MG63 (cell line): ENCODE measurements at places on chromosomes 1 and 21. TPM values are rescaled to one million over a fixed set of nuclear protein-coding genes. Genes with fewer than 3 reads are reported as not detected.

- peak; percentile 91 for DNase-seq
Measured at GRCh38 chr1:225746361-225747179, 31.1 kb upstream of the SRP9 start.

- DNase-seq: no peak
Measured at GRCh38 chr1:229094476-229095311, 176.2 kb upstream of the RAB4A start.

- no peak for DNase-seq
Measured at GRCh38 chr21:38256599-38257302, at the start of gene KCNJ15. Gene KCNJ15, plus strand, starts transcription at chr21:38256991. Its CDS starts 42,271 bp downstream, at chr21:38299262.

- no peak for DNase-seq
Measured at GRCh38 chr1:78291418-78291817, 199.4 kb upstream of the PTGFR start.

GRCh38 chr1:36091141-36091540 is 2.4 kb downstream of the ADPRS start:
- DNase-seq: no peak

GRCh38 chr1:112504661-112505399 is 3.9 kb upstream of the WNT2B start:
- no peak for DNase-seq

DNA sequence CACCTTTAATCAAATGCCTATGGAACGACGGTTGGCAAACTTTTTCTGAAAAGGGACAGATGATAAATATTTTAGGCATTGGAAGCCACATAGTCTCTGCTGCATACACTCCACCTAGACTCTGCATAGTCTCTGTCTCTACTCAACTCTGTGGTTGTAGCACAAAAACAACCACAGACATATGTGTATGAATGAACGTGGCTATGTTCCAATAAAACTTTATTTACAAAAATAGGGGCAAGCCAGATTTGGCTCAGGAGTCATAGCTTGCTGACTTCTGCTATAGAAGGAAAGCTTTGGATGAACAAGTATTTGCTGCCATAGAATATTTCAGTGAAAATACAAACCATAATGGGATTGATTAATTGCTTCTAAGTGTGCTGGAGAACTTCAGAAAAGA is 37.5 kb upstream of the ADORA3 start:
- DNase-seq: no peak

GRCh38 chr1:216929870-216930582 is 206.8 kb upstream of the ESRRG start:
- DNase-seq: no peak

- DNase-seq: no peak
Measured at GRCh38 chr1:216119600-216119999, 303.6 kb downstream of the USH2A start.

- DNase-seq: no peak
Measured at GRCh38 chr1:67573311-67573872, 111.6 kb upstream of the GADD45A start.

DNA sequence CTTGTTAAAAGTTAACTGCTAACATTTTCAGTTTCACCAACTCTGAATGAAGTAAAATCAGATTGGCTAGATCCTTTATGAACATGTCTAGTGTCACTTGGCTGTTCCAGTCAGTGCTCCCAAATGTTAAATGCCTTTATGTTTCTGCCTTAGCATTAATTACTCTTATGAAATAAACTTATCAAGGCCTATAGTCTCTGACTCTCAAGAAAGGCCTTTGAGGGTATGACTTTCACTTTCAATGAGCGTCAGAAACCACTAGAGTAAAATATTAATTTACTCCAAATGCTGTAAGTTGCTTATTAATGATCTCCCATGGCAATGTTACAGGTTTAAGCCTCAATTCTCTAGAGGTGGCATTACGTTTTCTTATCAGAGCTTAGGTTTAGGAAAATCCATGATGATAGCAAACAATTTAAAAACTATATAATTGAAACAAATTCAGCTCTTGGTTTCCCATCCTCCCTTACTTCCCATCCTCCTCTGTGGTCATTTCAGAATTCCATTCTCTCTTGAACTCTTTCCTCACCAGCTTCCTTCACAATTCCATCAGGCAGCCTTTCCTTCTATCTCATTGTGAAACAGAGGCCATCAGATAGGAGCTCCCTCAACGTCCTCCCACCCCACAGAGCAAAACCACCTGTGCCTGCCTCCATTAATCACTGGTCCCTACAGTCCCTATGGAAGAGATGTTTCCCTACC is 108.6 kb upstream of the COP1 start:
- DNase-seq: no peak

- DNase-seq: peak; percentile 93
Measured at GRCh38 chr1:33342041-33342723, 21.3 kb upstream of the A3GALT2 start.

DNA sequence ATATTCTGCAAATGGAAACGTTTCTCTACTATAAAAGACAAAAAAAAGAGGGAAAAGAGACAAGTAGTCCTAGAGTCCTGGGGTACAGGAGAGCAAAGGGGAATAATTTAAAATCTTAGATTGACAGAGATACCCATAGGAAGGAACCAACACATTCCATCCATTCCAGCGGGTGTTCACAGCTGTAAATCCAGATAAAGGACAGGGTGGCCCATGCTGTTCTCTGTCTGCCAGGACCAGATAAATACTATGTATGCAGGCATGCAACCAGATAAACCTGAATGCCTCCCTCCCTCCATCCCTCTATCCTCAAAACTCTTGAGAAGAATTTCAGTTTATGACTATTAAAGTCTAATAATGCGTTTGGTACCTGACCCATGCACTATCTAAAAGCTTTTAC is 131.8 kb downstream of the PTPN14 start:
- DNase-seq: no peak

- no peak for DNase-seq
Measured at GRCh38 chr21:38455403-38455802, 42.9 kb downstream of the ERG start.

- DNase-seq: no peak
Measured at GRCh38 chr1:13595411-13595810, 11.8 kb downstream of the PDPN start.

DNA sequence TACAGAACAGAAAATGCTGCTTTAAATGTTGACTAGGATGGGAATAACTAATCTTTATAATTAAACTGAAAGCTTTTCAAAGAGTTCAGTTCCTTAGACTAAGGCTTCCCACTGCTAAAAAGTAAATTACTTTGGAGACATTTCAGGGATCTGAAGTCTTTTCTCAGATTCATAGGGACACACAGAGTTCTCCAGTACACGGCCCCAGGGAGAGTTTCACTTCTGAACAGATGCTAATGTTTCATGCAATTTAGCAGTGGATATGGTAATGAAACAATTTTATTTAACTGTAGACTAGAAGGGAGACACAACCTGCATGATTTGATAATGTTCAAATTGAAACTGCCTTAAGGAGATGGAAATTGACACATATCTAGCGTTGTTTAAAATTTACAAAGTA is 1282.6 kb downstream of the NCAM2 start:
- no peak for DNase-seq

DNA sequence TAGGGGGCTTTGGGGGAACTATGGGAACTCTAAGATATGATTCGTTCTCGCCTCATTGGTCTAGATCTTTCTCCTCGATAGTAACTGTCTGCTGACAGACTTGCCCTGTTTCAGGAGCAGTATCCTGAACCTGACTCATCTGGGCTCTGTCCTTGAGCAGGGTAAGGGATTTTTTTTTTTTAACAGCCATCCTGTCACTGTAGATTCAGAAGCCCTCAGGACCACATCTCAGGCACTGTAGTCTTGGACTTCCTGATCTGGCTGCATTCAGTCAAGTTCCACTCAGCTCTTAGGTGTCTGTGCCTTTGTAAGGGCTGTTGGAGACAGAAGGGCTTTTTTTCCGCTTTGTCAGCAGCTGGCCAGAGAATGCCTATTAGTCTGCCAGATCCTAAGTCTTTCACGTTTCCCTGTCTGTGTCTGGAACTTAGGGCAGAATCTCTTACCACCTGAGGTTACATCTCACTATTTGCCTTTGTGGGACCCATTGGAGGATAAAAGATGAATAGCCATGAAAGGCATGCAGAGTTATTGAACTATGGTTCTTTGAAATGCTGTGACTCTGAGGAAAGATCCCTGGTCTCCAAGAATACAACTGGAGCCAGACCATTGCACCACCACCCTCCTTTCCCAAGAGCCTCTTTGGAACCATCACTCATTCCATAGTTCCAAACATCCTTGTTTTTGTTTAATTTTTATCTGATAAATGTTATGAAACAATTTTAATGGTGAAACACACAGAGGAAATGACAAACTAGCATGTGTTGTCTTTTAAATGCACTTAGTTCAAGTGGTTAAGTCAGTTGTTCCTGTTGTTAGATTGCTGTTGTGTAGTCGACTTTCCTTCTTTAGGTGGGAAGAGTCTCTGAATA is 49.7 kb upstream of the MACF1 start:
- DNase-seq: peak; percentile 61

- DNase-seq: peak; percentile 99
Measured at GRCh38 chr1:93738075-93738622, 56.5 kb upstream of the BCAR3 start.

DNA sequence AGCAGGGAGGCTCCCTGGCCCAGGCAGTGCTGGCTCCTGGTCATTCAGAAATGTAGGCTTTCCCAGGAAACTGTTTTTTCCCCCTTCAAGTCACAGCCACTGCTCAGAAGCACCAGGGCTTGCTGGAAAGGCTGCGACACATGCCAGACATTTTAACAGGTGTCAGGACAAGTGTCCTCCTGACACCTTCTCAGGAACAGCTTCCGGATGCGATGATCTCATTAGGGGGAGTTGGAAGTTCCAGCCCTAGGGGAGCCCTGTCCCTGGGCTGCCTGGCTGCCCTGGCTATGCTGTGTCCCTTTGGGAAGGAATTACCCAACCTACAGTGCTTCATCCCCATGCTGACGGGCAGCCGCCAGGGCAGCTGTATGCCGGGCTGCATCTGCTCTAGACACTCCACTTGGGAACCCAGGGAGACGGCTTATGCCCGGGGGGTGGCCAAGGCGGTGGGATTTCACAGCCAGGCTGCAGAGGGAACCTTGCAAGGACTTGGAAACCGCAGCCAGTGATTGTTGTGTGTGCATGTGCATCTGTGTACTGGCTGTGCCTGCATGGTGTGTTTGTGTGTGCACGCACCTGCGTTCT is 41.8 kb downstream of the AJAP1 start:
- DNase-seq: no peak

GRCh38 chr1:79792219-79792930 is 785.8 kb upstream of the ADGRL4 start:
- no peak for DNase-seq

DNA sequence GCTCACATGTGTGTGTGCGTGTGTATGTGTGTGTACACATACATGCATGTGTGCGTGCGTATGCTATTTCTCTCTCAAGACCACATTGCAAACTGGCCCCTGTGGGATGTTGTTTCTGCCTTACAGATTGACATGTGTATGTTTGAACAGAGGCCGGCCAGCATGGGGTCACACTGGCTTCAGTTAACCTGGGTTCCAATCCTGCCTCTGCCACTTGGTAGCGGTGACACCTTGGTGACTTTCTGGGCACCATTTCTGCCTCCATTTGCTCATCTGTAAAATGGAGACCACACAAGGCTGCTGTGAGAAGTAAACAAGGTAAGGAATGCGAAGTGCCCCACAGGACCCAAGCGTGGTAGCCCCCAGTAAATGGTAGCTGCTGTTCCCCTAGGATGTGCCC is 51.7 kb downstream of the TCP10L start:
- no peak for DNase-seq

DNA sequence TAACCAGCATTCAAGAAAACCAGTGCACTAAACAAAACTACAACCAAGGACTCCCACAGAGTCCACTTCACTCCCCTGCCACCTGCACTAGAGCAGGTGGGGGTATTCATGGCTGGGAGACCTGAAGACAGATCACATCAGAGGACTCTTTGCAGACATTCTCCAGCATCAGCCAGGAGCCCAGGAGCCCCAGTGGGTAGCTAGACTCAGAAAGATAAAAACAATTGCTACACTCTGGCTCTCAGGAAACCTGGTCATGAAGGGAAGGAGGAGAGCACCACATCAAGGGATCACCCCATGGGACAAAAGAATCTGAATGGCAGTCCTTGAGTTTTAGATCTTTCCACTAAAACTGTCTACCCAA is 472.1 kb downstream of the PLPP3 start:
- no peak for DNase-seq

DNA sequence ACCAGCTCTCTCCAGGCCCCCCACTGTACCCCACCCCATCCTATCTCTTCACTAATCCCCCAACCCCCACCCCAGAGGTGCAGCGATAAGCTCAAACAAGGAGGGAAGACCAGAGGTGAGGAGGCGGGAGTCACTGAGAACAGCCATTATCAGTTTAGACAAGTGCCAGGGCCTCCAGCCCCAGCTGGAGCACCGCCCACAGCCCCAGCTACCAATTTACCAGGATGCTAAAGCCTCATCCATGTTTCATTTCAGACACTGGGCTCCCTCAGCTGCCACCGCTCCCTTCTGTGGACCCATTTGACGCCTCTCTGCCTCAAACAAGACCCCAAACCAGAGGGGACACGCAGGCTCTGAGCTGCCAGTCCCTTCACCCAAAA is 80.6 kb downstream of the DISP3 start:
- DNase-seq: no peak

- DNase-seq: no peak
Measured at GRCh38 chr1:36081926-36082485, 1.9 kb upstream of the TEKT2 start.

GRCh38 chr1:200384818-200385390 is 24.9 kb downstream of the ZNF281 start:
- DNase-seq: no peak

- DNase-seq: peak; percentile 46
Measured at GRCh38 chr1:55747408-55747841, 532.3 kb upstream of the USP24 start.

- no peak for DNase-seq
Measured at GRCh38 chr1:216814576-216815259, 91.5 kb upstream of the ESRRG start.

GRCh38 chr1:233299450-233299849 is 3.9 kb upstream of the PCNX2 start:
- DNase-seq: no peak

DNA sequence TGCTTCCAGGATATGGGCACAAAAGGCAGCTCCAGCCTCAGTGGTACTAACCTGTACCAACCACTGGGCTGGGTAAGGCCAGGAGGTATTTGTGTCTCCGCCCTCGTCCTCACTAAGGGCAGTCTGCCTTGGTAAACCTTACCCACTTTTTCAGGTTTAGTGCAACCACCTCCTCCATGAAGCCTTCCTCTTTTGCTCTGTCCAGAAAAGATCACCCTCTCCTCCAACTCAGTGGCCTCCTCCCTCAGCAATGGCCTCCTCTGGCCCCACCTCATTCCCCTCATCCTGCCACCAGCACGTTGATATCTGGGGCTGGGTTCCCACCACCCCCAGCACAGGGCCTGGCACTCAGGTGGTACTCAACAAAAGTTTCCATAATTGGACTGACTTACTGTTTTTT is 161.5 kb downstream of the GRIK3 start:
- DNase-seq: no peak

- DNase-seq: peak; percentile 86
Measured at GRCh38 chr1:205492201-205492667, 12.2 kb upstream of the CDK18 start.

The PIK3CD gene
- total RNA-seq: 0.47 and 2.9 TPM in 2 replicates

The CYP4A22 gene
- not detected in 2 replicates for total RNA-seq

The GUCA2B gene
- total RNA-seq: not detected in 2 replicates

The CLCA1 gene
- total RNA-seq: not detected in 2 replicates

The CLDN17 gene
- not detected in 2 replicates for total RNA-seq

The SPRR5 gene
- not detected in 2 replicates for total RNA-seq

The PPM1J gene
- total RNA-seq: 2.4 and 2.7 TPM in 2 replicates

The BRDT gene
- not detected in 2 replicates for total RNA-seq

The SAMSN1 gene
- not detected in 2 replicates for total RNA-seq
